PC-3 (cell line): ENCODE measurements at places on chromosomes 7 and 10. TPM values are rescaled to one million over a fixed set of nuclear protein-coding genes. Genes with fewer than 3 reads are reported as not detected.
A peak's percentile ranks its signal among the peaks of the same experiment; 100 is the strongest.

VAX1 gene
- 0.12 and 0.98 TPM in 2 replicates for total RNA-seq

ARL5B gene
- 8.1 and 10.1 TPM in 2 replicates for total RNA-seq

- DNase-seq: no peak
- H3K27me3 ChIP-seq: no peaks in the 10 kb centered on the region
- H3K36me3 ChIP-seq: no peaks in the 10 kb centered on the region
- no peaks in the 10 kb centered on the region for H3K4me1 ChIP-seq
- no peak overlapping the region for H3K4me3 ChIP-seq
Measured at GRCh38 chr7:610531-611280, 91.1 kb upstream of the PDGFA start.

GRCh38 chr7:10672186-10672585 lies 301.5 kb upstream of the PHF14 start:
- no peaks in the 10 kb centered on the region for H3K4me1 ChIP-seq
- H3K36me3 ChIP-seq: no peaks in the 10 kb centered on the region
- DNase-seq: no peak
- no peaks in the 10 kb centered on the region for H3K27me3 ChIP-seq

HECTD2 gene
- total RNA-seq: 2.9 and 4.0 TPM in 2 replicates

GRCh38 chr10:90945491-90946070 lies 24.7 kb upstream of the ANKRD1 start:
- H3K4me3 ChIP-seq: no peak overlapping the region
- no peak for DNase-seq
- H3K4me1 ChIP-seq: no peaks in the 10 kb centered on the region
- H3K27ac ChIP-seq: no peak overlapping the region

DNA sequence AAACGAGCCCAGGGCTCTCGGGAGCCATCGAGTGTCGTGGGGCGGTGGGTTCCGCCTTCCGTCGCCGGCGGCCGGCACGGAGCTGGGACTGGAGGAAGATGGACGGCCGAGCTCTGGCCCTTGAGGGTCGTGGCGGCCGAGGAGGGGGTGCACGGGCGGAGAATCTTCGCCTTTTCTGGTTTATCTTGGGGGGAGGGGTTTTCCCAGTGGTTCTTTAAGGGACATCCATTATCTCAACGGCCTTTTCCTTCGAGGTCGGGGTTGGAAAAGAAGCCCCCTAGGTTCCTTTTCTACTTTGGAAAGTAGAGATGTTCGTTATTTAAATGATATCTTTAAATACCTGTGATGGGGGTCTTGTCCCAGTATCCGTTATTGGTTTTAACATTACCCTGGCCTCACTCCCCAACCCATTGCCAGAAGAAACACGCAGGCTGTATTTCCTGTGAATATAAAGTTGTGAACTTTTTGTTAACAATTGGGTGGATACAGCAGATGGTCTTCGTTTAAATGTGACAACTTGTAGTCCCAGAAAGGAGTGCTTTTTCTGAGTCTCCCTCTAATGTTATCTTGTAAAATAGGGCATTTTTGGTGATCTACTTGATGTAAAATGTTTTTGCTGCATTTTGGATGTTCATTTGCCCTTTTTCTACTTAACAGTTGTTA lies 765 bp downstream of the CCAR1 start:
- no peaks in the 10 kb centered on the region for H3K27me3 ChIP-seq
- peak overlapping the region; percentile 86 for H3K4me3 ChIP-seq
- H3K36me3 ChIP-seq: peaks cover 17% of the 10 kb centered on the region; the same call in 1 of the 2 replicates
- H3K4me1 ChIP-seq: 0 out of 2 replicates have a peak, but pooled peaks cover 5% of the 10 kb centered on the region

GRCh38 chr10:54363390-54363789 lies 437.6 kb downstream of the PCDH15 start:
- H3K27me3 ChIP-seq: no peaks in the 10 kb centered on the region
- H3K4me3 ChIP-seq: no peak overlapping the region
- no peak overlapping the region for H3K27ac ChIP-seq
- DNase-seq: no peak
- 0 out of 2 replicates have a peak, but pooled peaks cover 3% of the 10 kb centered on the region for H3K4me1 ChIP-seq

GRCh38 chr10:123942114-123942861 lies 50.7 kb upstream of the CPXM2 start:
- no peak overlapping the region for H3K27ac ChIP-seq
- no peaks in the 10 kb centered on the region for H3K4me1 ChIP-seq

DNA sequence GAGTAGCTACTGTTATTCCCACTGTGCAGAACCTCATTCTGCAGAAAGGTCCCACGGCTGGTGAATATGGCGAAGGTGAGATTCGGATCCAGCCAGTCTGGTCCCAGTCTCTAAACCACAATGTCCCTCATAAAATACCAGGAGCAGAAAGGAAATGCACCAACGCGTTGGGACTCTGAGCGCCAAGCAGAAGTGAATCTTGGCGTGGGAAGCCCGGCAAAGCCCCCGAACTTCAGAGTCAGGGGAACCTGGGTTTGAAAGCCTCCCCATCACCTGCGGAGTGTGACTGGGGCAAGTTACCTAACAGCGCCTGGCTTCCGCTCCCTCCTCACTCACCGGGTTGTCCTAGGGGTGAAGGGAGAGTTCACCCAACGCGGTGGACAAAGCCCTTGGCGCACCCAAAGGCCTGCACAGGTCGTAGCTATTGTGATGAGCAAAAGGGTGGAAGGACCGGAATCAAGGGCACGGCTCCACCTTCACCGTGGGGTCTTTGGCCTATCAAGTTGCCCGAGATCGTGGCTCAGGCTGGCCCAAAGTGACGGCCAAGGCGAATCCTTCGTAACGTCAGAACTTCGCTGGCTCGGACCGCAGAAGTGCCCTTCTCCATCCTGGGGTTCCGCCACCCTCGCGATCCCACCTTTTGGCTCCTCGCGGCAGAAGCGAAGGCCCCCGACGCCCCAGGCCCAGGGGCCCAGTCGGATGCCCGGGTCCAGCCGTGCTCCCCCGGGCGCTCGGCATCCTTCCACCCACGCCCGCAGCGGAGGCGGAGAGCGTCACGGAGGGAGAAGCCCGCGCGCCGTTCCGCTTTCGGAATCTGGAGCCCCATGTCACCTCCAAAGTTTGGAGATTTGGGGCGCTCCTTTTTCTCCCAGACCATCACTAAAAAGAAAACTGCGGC lies 811 bp downstream of the RGS10 start:
- H3K4me3 ChIP-seq: peak overlapping the region; percentile 79
- DNase-seq: peak; percentile 26
- no peak overlapping the region for H3K27ac ChIP-seq
- H3K36me3 ChIP-seq: no peaks in the 10 kb centered on the region
- H3K27me3 ChIP-seq: no peaks in the 10 kb centered on the region

SKIDA1 gene
- 0.17 and 0.26 TPM in 2 replicates for total RNA-seq

ETV1 gene
- 10.4 and 20.6 TPM in 2 replicates for total RNA-seq

DNA sequence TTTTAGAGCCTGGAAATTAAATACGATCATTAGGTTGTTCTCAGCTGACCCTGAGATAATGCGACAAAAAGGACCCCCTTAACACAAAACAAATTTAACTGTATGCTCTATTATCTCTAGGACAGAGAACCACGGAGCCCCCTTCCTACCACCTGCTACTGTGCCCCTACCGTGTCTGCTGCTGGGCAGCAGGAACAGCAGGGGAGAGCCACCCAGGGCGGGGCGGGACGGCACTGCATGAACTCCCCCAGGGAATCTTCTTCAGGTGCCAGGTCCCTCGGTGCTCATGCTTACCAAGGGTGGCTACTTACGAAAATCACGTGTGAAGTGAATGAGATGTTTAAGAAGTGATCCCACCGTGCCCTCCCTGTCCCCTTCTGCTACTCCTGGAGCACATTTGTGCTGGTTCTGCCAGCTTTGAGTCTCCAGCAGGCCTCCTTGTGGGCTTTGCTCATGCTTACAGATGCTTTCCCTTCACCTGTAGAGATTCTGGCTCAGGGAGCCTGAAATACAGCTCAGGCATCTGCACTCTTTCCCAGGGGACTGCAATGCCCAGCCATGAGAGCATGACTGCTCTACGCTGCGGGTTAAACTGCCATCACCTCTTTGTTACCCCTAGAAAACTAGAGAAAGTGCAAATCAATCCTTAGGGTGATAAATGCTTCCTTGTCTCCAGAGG lies 59.9 kb downstream of the MRPL32 start:
- H3K27me3 ChIP-seq: no peaks in the 10 kb centered on the region
- no peaks in the 10 kb centered on the region for H3K36me3 ChIP-seq
- DNase-seq: no peak
- no peak overlapping the region for H3K27ac ChIP-seq
- H3K4me3 ChIP-seq: no peak overlapping the region
- H3K4me1 ChIP-seq: peaks cover 13% of the 10 kb centered on the region

GRCh38 chr10:98366062-98366530 lies 48.9 kb downstream of the PYROXD2 start:
- DNase-seq: no peak
- H3K36me3 ChIP-seq: no peaks in the 10 kb centered on the region
- H3K27ac ChIP-seq: no peak overlapping the region
- H3K27me3 ChIP-seq: no peaks in the 10 kb centered on the region
- H3K4me3 ChIP-seq: no peak overlapping the region

GRCh38 chr7:77316219-77316978 lies 99.8 kb downstream of the GSAP start:
- no peaks in the 10 kb centered on the region for H3K27me3 ChIP-seq
- peaks cover 13% of the 10 kb centered on the region for H3K4me1 ChIP-seq
- no peaks in the 10 kb centered on the region for H3K36me3 ChIP-seq
- peak overlapping the region; percentile 67 for H3K27ac ChIP-seq
- peak; percentile 57 for DNase-seq

GRCh38 chr10:29841724-29842649 lies 207.2 kb upstream of the SVIL start:
- no peaks in the 10 kb centered on the region for H3K27me3 ChIP-seq
- H3K27ac ChIP-seq: no peak overlapping the region
- no peak overlapping the region for H3K4me3 ChIP-seq
- no peaks in the 10 kb centered on the region for H3K36me3 ChIP-seq

GIMAP5 gene
- not detected in 2 replicates for total RNA-seq

GRCh38 chr7:99579956-99580777 lies 17.9 kb upstream of the TMEM225B start:
- DNase-seq: no peak
- H3K4me3 ChIP-seq: no peak overlapping the region
- H3K36me3 ChIP-seq: no peaks in the 10 kb centered on the region
- H3K4me1 ChIP-seq: no peaks in the 10 kb centered on the region

TUBAL3 gene
- total RNA-seq: not detected in 2 replicates

DNA sequence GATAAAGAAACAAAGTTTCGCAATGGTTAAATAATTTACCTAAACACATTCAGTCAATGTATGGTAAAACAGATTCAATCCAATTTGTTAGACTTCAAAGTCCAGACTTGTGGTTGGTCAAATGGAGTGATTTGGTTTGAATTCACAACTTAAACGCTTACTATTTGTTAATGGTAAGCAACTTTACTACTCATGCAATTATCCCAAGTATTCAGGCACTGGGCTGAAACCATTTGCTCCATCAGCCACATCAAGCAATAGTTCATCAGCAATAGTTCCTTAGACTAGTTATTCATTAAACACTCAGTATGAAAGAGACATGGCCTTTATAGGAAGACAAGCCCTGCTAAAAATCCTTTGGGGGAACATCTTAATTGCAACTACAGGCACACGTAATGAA lies 253.0 kb downstream of the AGMO start:
- no peaks in the 10 kb centered on the region for H3K27me3 ChIP-seq
- no peak overlapping the region for H3K4me3 ChIP-seq
- H3K4me1 ChIP-seq: no peaks in the 10 kb centered on the region
- H3K27ac ChIP-seq: no peak overlapping the region
- no peak for DNase-seq

DNA sequence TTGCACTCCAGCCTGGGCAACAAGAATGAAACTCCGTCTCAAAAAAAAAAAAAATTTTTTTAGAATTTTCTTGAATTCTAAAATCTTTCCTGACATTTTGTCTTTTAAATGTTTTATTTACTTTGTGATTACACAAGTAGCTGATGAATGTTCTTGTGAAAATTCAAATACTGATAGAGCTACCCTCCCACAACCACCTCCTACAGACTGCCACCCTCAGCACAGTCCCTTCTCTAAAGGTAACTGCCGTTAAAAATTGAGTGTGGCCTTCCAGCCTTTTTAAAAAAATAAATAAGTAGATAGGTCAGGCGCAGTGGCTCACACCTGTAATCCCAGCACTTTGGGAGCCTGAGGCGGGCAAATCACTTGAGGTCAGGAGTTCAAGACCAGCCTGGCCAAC lies 15.1 kb downstream of the ENO4 start:
- no peak for DNase-seq
- no peaks in the 10 kb centered on the region for H3K27me3 ChIP-seq
- H3K36me3 ChIP-seq: no peaks in the 10 kb centered on the region

TRPV6 gene
- 0.63 and 1.4 TPM in 2 replicates for total RNA-seq

GRCh38 chr7:63041786-63042185 lies 956.9 kb upstream of the ZNF722 start:
- no peaks in the 10 kb centered on the region for H3K36me3 ChIP-seq
- no peaks in the 10 kb centered on the region for H3K27me3 ChIP-seq
- no peaks in the 10 kb centered on the region for H3K4me1 ChIP-seq
- no peak overlapping the region for H3K4me3 ChIP-seq
- no peak for DNase-seq

GRCh38 chr7:83684928-83685327 lies 36.0 kb upstream of the SEMA3E start:
- H3K27ac ChIP-seq: peak overlapping the region; percentile 39; the same call in 1 of the 2 replicates
- peaks cover 4% of the 10 kb centered on the region; the same call in 1 of the 2 replicates for H3K4me1 ChIP-seq
- 0 out of 2 replicates have a peak, but pooled peaks cover 3% of the 10 kb centered on the region for H3K27me3 ChIP-seq
- DNase-seq: peak; percentile 62
- H3K4me3 ChIP-seq: no peak overlapping the region

VWC2 gene
- total RNA-seq: not detected in 2 replicates

- H3K27ac ChIP-seq: no peak overlapping the region
- peaks cover 17% of the 10 kb centered on the region for H3K4me1 ChIP-seq
- H3K4me3 ChIP-seq: no peak overlapping the region
- H3K27me3 ChIP-seq: no peaks in the 10 kb centered on the region
Measured at GRCh38 chr10:89343089-89343767, 15.4 kb downstream of the IFIT3 start.

- no peak overlapping the region for H3K27ac ChIP-seq
- H3K4me1 ChIP-seq: peaks cover 11% of the 10 kb centered on the region
- no peak overlapping the region for H3K4me3 ChIP-seq
Measured at GRCh38 chr7:128221929-128222403, 19.1 kb upstream of the LEP start.

DNA sequence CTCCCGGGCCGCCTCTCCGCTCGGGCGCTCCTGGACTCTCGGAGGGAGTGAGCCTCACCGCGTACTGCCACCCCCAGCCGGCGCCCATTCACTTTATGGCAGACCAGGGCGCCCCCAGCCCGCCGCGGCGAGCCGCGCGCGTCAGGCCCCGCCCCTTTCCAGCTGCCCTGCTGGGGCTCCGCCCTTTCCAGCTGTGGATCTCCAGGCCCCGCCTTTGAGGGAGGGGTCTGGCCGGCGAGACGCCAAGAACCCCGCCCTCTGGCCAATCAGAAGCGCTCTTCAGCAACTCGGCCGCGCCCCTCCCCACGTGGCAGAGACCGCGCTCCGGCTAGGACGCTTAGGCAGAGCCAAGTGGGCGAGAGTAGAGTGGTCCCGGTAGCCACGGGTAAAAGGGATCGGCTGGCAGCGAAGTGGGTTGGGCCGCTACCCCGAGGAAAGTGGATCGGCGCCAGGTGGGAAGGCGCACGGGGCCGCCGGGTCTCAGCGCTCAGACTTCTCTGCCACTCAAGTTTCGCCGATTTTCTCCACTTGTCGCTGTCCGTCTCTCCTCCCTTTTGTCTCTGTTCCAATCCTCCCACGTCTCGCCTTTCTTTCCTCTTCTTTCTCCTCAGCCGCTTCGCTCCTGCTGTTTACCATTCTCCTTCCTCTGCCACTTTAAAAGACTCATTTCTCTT lies at the start of gene PITX3:
Gene PITX3 (minus strand): TSS at position 69 of the 674 bp plus-strand sequence. CDS start 9,432 bp downstream, outside the sequence.
- H3K4me3 ChIP-seq: peak within 1 kb of the TSS; percentile 70
- DNase-seq: peak; percentile 69
- H3K27ac ChIP-seq: no peak within 1 kb of the TSS
- H3K4me1 ChIP-seq: peaks cover 18% of the 10 kb centered on the region

GRCh38 chr7:11077816-11078215 lies 104.1 kb downstream of the PHF14 start:
- no peak overlapping the region for H3K27ac ChIP-seq
- H3K4me3 ChIP-seq: no peak overlapping the region
- H3K27me3 ChIP-seq: no peaks in the 10 kb centered on the region
- DNase-seq: no peak
